Stimulated activated CD8-positive, alpha-beta memory T cell treated with anti-CD3 and anti-CD28 coated beads, Interleukin-15, amount 100 ng/mL, for 24 hours (primary cell): ENCODE measurements at places on chromosomes 12 and 14.

GRCh38 chr14:86858031-86858430, 1135.0 kb downstream of the GALC start:
- no peak for DNase-seq

DNA sequence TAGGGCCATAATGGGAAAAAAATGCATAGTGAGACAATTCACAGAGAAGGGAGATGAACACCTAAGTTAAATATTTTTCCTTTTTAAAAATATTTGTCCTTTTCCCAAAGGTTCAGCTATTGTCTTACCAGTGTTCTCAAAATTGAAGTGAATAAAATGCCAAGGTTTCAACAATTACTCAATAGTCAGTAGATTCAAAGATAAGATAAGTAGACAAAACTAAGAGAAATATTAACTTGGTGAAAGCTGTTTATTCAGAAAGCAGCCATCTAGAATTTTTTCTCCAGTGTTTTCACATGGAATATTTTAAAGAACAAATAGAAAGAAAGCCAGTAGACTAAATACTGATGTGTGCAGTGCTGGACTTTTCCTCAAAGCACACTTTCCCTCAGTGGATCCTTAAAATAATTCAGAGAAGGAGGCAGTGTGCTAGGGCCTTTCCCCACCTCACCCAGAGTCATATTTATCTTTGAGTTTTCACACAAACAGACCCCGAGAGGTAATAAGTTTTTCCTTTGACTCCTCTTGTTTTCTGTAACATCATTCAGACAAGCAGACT, 144.5 kb upstream of the PLEKHG7 start:
- no peak for DNase-seq

GRCh38 chr12:70590549-70591226, 46.5 kb downstream of the PTPRB start:
- no peak for DNase-seq

DNA sequence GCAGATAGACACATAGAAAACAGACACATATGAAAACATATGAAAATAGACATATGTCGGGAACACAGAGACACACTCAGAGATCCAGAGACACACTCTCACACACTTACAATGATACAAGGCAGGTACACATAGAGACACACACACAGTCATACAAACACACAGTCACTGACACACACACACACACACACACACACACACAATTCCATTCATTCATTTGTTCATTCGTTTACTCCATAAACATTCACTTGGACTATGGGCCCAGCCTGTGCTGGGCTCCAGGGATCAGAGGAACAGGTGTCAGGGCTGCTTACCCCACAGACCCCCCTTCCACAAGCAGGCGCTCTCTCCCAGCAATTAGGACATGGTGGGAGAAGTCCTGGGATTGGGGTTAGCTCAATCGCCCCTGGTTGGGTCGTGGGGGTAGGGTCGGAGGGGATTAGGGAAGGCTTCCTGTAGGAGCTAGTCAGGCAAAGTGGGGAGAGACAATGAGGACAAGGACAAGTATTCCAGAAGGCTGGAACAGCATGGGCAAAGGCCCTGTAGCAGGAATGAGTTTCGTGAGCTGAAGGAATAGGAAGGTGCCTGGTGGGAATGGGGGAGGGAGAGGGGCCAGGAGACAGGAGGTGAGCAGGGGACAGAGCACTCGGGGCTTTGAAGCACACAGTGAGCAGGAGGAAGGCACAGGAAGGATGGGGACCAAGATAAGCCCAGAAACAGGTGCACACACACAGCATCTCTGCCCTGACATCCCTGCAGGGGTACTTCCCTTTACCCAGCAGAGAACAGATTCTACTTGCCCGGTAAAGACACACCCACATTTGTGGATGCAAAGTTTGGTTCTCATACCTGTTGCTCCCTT, 6.5 kb downstream of the RASAL1 start:
- no peak for DNase-seq

GRCh38 chr12:57832966-57833365, 13.6 kb downstream of the CTDSP2 start:
- no peak for DNase-seq

DNA sequence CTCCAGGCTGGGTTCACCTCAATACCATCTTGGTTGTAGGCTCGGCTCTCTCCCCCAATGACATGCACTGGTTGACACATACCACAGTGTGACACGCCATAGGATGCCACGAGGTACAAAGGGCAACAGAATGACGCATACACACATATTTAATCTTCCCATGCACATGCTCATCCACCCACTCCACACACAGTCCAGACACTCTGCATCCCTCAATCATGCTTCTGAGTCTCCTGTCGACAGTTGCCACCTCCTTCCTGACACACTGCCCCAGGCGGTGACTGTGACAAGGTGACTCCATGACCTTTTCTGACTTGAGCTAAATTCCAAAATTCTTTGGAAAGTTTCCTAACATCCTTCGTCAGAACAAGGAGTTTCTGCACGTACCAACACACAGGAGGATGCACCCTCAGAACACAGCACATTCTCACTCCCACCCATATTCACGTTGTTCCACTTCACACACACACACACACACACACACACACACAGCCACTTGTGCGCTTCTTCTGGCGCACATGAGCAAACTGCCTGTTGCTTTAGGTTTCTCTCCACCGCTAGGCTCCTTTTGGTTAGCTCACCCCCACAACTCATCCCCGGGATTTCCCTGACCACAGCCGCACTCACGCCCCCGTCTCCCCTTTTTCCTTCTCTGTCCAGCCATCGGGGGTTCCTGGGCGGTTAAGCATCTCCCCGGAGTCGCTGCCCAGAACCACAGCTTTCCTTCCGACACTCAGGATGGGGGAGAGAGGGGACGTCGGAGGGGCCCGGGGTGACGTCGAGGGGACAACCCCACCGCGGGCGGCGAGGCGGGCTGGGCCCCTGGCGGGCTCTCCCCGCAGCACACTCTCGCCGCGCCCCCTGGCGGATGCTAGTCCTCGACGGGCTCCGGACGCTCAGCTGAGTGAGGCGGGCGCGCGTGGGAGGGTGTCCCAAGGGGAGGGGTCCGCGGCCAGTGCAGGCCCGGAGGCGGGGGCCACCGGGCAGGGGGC, 536 bp upstream of the WNT1 start:
- DNase-seq: peak; percentile 75

GRCh38 chr14:65433646-65434045, 21.1 kb downstream of the FUT8 start:
- DNase-seq: no peak

DNA sequence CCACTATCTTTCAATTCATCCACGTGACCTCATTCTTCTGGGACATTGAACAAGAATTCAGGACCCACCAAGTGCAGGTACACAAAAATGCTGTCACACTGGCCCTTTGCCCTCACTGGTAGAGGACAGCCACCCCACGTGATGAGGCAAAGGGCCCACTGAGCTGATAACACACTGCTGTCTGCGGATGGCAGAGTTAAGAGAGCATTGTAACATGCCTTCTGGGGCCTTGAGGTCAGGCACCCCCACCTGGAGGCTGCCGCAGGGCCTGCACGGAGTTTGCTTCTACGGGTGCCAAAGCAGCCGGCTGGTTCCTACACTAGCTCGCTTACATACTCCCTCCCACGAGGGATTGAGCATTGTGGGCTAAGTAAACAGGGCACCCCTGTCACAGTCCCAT, 101.0 kb downstream of the LRIG3 start:
- no peak for DNase-seq

- DNase-seq: no peak
Measured at GRCh38 chr12:52691076-52691840, 11.1 kb upstream of the KRT1 start.

- DNase-seq: no peak
Measured at GRCh38 chr14:33997611-33998010, 46.7 kb upstream of the EGLN3 start.

GRCh38 chr12:41055875-41056577, 132.1 kb upstream of the PDZRN4 start:
- DNase-seq: no peak

GRCh38 chr12:48940181-48940580, 14.9 kb upstream of the FKBP11 start:
- no peak for DNase-seq

DNA sequence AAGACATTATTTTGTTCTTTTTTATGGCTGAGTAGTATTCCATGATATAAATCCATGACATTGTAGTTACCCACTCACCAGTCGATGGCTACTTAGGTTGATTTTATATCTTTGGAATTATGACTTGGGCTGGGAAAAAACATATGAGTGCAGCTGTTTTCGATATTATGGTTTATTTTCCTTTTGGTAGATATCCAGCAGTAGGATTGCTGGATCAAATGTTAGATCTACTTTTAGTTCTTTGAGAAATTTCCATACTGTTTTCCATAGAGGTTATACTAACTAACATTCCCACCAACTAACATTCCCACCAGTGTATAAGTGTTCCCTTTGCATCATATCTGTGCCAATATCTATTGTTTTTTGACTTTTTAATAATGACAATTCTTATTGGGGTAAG, 29.9 kb upstream of the PTPRR start:
- DNase-seq: no peak

GRCh38 chr12:625998-626397, 37.2 kb downstream of the NINJ2 start:
- DNase-seq: no peak

- DNase-seq: no peak
Measured at GRCh38 chr14:64763085-64763782, 59.0 kb downstream of the PLEKHG3 start.
